ENCODE measurements at places on chromosomes 1 and 21.

GRCh38 chr21:44394733-44395132 lies 41.3 kb downstream of the TRPM2 start:
- no peak for DNase-seq

DNA sequence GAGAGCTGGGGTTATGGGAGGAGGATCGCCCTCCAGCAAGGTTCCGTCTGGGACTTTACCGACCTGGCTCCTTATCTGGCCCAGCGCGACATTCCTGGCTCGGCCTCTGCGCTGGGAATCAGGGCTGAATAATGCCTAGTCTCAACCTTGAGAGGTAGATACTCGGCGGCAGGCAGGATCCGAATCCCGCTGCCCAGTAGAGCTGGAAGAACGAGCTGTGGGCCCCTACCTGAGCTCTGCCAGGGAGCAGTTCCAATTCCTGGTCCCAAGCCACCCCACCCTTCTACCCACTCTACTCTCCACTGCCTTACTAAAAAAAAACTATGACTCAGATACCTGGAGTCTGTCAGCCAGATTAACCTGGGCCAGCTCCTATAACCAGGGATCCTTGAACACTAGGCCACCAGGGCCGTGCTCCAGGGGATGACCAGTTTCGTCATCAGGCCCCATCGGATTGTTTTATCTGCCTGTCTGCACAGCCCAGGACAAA lies 53.6 kb downstream of the RHBG start:
- no peak for DNase-seq

DNA sequence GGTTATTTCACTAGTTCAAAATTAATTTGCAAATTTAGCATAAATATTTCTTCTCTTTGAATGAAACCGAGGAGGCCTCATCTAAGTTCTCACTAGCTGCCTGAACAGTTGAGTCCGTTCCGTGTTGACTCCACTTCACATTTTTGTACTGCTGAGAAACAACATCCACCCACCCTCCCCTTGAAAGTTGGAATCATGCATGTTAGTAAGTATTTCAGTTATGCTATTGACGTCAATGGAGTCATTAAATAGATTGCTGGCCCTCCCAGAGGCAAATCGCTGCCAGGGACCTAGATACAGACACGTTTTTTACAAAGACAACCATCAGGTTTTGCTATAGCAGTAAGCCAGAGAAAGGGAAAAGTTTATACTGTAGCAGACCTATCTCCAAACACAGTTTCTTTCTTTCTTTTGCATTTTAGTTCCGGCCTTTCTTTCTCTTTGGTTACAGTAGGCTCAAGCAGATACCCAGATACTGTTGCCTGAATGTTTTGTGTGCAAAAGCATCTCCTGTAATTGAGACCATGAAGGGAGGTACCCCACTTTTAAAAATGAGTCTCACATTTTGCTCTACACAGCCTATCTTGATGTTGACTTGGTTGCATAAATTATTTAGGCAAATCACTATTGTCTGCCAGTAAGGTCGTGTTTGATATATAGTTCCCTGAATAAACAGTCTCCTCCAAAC lies 262.6 kb upstream of the SGIP1 start:
- peak; percentile 98 for DNase-seq

- no peak for DNase-seq
Measured at GRCh38 chr1:26046246-26047095, 553 bp upstream of the SLC30A2 start.

DNA sequence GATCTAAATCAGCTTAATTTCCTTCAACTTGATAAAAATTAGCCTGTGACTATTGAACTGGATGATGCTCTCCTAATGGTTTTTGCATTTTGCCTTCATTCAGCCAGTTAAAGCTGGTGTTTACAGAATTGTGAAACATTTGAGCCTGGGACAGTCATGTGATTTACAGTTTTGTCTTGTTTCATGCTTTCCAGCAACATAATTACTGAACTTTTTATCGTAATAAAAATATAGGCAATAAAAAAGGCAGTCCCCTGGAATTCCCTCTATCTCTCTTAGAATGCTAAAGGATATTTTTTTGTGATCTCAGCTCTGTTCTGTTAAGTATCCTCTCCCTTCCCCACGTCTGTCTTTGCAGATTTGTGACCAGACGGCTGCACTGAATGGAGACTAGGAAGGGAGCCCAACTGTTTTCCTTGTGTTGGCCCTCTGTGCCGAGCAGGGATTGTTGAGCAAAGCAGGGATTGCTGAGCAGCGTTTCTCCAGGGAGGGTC lies 70.3 kb upstream of the RGL1 start:
- DNase-seq = no peak
